ENCODE measurements at places on chromosomes 7 and 10.

- DNase-seq: no peak
Observed at GRCh38 chr7:362402-363096, 72.6 kb downstream of the FOXL3 start.

DNA sequence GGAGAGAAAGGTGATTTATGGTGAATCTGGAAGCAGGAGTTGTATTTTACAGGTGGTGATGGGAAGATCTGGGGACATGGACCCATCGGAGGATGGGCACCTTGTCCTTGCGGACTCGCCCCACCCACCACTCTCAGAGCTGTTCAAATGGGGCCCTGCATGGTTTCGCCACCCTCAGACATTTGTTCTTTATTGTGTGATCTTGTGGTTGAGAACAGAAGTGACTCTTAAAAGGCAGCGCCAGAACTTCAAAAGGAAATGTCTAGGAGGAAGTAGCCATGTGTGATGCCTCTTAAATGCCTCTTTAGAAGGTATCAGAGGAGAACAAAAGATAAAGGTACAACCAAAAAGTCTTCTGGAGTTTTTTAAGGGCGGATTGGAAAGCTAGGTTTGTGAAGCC lies 205.7 kb downstream of the KIAA1217 start:
- DNase-seq: no peak

DNA sequence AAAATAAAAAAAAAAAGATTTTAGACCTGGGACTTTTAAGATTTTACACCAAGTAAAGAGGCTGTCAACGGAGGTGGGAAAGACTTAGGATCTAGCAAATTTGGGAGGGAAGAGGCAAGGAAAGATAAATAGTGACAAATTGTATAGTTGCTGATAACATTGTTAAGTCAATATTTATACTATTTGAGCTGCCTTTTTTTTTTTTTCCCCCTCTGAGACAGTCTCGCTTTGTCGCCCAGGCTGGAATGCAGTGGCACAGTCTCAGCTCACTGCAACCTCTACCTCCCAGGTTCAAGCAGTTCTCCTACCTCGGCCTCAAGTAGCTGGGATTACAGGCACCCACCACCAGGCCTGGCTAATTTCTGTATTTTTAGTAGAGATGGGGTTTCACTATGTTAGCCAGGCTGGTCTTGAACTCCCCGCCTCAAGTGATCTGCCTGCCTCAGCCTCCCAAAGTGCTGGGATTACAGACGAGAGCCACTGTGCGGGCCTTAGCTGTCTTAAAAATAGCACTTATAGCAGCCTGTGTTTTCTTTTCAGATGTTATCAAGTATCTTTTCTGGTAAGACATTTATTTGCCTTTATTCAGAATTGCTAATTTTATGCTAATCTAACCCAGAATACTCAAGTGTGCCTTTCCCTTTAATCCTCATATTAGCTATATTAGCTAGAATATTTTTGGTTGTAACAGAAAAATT lies 94.5 kb downstream of the MMRN2 start:
- DNase-seq: no peak

DNA sequence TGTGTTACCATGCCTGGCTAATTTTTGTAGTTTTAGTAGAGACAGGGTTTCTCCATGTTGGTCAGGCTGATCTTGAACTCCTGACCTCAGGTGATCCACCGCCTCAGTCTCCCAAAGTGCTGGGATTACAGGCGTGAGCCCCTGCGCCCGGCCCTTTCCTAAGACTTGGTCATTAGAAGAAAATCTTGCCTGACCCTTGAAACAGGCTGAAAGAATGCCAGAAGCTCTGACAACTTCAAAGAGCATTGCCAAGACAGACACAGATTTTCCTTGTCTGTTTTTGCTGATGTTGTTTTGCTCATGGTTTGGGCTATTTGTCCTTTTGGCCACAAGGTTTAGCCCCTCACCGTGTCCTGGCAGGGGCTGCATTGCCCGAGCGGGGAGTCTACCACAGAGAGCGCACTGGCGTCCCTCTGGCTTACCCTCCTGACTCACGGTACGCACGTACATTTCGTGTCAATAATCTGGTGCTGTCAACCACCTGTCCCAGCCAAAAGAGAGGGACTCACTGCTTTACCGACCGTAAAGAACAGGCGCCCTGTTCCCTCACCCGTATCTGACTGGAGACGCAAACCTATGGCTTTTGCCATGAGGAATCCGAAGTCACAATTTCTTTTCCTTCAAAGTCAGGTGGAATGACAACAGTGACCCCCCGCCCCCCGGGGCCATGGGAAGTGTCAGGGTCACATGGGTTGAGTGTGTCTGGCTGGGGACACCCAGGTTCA lies 10.1 kb upstream of the INPP5A start:
- no peak for DNase-seq

DNA sequence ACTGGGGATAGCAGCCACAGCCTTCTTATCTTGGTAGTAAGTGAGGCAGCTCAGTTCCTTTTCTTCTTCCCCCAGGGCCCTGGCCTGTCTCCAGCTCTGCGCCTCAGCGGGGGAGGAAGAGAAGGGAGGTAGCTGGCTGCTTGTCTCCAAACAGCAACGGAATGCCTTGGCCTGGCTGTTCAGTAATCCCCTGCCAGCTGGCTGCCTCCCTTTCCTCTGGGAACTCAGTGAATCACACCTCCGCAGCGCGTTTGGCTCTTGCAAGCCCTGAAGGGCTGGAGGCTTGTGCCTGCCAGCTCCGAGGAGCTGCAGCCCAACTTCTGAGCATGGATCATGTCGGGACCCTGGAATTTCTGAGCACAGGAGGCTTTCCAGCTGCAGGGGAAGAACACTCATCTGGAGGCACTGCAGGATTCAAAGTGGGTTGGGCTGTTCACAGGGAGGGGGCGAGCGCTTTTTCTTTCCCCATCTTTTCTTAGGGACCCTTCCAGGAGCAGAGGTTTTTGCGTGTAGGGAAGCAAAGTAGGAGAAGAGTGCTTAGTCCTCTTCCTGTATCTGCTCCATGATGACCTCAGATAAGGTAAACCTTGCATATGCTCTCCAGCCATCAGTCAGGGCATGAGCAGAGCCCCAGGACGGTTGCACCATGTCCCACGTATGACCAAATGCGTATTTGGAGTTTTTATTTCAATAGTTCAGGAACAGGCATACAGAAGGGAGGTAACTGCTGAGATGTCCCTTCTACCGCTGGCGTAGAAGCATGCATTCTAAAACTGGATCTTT lies 253.2 kb upstream of the INHBA start:
- peak; percentile 57 for DNase-seq

- DNase-seq: no peak
Observed at GRCh38 chr10:78982726-78983125, 86.0 kb upstream of the ZMIZ1 start.

GRCh38 chr10:28754930-28755718 lies 77.8 kb downstream of the BAMBI start:
- no peak for DNase-seq

- DNase-seq: no peak
Observed at GRCh38 chr10:132498562-132499366, 38.8 kb upstream of the INPP5A start.

- peak; percentile 7 for DNase-seq
Observed at GRCh38 chr10:132419538-132420468, 22.8 kb downstream of the PWWP2B start.

DNA sequence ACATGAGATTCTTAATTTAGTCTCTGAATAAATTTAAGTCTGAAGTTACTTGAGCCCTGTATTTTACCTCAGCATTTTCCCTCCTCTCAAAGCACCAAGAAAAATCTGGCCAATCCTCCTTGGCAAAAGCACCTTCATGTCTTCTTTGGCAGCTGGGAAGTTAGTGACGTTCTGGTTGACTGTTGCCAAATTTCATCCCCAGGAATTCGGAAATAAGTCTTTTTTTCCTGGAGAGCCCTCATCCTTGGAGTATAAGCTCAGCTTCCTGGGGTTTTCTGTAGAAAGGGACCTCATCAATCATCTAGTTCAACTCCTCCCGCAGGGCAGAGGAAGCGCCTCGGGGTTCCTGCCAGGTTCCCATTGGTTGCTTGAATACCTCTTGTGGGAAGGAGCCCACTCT lies 377.6 kb downstream of the PHTF2 start:
- DNase-seq: no peak
